ENCODE measurements at places on chromosomes 5 and 9. TPM values are rescaled to one million over a fixed set of nuclear protein-coding genes. Genes with fewer than 3 reads are reported as not detected.

GRCh38 chr5:146426305-146426704 is 20.8 kb upstream of the TCERG1 start:
- DNase-seq, result no peak

GRCh38 chr5:81091199-81091598 is 131.0 kb downstream of the RASGRF2 start:
- no peak for DNase-seq

The SLC45A2 gene
- polyA plus RNA-seq, result 0.28 TPM

The HAVCR1 gene
- polyA plus RNA-seq, result 0.24 TPM

- no peak for DNase-seq
Observed at GRCh38 chr5:88509403-88509802, 240.8 kb upstream of the TMEM161B start.

DNA sequence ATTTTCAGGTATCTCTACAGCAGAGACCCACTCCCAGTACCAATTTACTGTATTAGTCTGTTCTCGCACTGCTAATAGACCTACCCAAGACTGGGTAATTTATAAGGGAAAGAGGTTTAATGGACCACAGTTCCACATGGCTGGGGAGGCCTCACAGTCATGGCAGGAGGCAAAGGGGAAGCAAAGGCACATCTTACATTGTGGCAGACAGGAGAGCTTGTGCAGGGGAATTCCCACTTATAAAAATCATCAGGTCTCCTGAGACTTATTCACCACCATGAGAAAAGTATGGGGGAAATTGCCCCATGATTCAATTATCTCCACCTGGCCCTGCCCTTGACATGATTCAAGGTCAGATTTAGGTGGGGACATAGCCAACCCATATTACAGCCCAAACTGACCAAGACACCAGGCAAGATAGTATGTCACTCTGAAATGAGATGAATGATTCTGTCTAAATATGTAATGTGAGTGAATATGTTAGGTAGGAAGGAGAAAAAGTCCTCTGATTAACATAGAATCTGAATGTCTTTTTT is 182.5 kb upstream of the CDH12 start:
- DNase-seq, result no peak

The DIPK1B gene
- 22.7 TPM for polyA plus RNA-seq

The FOXD4L5 gene
- 0.18 TPM for polyA plus RNA-seq

The CDX1 gene
- 0.66 TPM for polyA plus RNA-seq

The KIAA0825 gene
- polyA plus RNA-seq, result 5.9 TPM

The DDX4 gene
- polyA plus RNA-seq, result not detected

DNA sequence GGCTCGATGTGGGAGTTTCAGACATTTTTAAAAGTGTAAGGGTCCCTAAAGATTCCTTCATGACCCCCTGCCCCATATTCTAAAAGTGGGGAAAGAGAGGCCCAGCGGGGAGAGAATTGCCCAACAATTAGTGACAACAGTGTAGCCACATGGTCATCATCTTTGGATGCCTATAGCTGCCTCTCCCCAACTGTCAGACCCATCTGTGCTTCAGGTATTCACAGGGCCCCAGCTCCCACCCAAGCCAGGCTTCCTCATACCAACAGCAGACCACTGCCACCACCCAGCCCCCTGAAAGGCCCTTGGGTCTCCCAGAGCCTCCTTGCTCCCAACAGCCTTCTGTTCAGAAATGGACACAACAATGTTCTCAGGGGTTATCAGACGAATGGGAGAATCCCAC is 4.1 kb downstream of the BICD2 start:
- no peak for DNase-seq

DNA sequence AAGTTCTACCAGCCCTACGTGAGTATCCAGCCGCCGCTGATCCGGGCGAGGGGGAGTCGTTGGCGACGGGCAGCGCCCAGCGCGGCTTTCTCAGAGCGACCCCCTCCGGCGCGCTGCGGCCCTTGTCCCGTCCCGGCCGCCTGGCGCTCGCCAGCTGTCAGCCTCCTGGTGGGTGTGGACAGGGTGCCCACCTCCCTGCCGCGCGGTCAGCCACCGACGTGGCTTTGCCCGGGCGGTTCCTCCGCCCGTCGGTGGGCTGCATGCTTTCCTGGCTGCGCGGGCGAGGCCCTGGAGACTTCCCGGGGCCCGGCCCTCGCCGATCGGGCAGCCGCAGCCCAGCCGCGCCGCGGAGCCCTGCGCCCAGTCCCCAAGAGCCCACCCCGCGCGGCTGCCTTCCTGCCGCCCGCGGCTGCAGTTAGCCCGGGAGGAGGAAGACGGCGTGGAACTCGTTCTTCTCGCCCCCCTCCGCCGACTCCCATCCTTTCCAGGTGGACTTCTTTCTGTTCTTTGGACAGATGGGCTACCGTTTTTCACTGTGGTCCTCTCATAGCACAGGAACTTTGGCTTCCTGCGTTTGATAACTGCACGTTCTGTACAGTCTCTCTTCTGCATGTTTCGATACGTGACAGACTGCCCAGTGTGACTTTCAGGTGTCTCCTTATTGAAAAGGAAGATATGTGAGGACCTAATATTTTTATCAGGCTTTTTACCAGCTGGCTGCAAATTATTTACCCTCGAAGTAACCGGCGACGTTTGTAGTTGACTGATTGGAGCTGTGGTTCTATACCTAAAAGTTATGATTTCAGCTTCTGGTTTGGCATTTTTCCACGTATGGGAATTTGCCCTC is 577 bp downstream of the AP3S1 start:
- DNase-seq, result peak; percentile 83

DNA sequence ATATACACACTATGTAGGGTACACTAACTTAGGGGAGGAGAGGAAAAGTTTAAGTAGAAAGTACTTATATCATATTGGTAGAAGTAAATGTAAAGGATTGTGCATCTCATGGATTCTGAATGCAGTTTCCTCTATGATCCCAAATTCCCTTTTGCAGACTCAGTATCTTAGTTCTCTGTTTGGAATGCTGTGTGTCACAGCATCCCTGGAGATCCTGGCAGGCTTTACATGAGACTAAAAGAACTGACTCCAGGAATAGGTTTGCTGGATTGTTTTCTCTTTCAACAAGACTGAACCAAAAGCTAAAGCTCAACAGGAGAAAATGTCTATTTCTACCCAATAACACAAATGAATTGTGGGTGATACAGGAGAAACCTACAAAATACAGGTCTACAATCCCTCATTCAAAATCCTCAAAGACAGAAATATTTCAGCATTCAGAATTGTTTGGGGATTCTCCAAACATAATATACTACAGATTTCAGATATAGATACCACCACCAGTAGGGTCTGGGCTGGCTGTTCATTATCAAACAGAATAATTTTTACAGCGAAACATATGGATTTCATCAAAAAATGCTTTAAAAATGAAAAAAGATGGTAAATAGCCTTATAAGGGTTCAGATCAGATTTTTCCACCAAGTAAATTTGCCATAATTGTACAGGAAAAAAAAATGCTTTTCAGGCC is 324.7 kb upstream of the GRAMD2B start:
- no peak for DNase-seq

DNA sequence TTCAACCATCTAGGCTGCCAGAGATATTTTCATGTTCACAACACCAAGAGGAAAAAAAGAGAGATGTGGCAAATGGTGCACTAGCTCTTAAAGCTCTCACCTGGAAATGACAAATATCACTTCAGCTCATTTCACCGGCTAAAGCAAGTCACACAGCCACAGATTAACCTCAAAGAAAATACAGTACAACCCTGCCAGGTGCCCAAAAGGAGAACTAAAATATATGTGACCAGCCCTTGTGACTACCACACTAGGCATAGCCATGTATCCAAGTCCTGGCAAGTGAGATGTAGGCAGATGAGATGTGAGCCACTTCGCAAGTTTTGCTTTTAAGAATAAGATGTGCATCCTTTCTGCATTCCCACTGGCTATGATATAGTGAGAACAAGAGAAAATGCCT is 41.4 kb downstream of the AGTPBP1 start:
- DNase-seq, result no peak

DNA sequence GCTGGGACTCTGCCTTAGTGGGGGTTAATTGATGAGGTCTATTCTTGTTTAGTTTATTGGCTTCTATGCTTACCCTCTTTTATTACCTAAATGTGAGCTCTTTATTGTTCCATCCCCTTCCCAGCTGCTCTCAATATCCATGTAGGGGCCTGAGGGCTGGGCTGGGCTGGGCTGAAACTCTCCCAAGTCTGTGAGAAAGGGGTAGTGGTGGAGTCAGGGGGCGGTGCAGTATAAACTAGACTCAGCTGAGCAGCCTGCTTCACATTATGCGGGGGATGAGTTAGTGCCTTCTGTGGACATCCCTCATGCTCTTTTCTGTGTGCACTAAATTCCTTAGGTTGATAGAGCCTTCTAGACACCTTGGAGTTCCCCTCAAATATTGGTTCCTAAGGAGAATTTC is 451.8 kb upstream of the PTGER4 start:
- no peak for DNase-seq

DNA sequence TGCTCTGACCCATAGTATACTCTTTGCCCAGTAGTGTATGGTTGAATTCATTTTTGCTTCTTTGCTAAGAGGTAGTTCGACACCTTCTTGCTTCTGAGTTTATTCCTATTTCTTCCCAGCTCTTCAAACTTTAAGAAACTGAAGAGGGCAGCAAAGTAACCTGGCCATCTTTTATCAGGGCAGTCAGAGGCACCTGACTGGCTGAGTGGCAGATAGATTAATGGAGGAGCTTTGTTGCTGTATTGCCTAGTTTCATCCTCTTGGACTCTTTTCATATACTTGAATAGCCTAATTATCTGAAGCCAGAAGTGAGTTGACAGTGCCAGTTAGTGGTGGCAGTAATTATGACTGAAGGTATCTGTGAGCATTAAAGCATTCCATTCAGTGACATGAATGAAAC is 82.5 kb downstream of the UHRF2 start:
- no peak for DNase-seq

The CREB3 gene
- polyA plus RNA-seq, result 36.5 TPM

GRCh38 chr5:73419465-73420390 is 28.8 kb downstream of the FOXD1 start:
- DNase-seq, result peak; percentile 59

DNA sequence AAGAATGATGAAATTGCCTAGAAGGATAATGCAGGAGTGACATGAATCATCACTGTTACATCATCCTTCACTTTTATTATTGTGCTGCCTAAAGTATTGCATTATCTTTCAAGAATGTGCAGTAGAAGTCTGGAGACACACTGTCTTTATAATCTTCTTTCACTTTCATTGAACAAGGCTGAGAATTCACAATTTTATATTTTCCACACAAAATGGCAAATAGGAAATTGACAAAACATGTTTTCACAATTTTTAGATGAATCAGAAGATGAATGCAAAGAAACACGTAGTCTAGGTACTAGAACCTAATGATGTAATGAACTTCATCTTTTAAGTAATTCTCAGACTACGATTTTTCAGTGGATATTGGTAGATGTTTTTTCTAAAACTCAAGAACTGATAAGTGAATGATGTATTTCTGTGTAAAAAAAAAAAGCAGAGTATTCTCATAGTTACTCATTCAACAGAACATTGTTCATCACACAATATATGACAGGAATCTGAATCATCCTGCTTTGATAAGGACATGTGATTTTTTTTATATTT is 131.5 kb upstream of the GRHPR start:
- DNase-seq, result no peak

DNA sequence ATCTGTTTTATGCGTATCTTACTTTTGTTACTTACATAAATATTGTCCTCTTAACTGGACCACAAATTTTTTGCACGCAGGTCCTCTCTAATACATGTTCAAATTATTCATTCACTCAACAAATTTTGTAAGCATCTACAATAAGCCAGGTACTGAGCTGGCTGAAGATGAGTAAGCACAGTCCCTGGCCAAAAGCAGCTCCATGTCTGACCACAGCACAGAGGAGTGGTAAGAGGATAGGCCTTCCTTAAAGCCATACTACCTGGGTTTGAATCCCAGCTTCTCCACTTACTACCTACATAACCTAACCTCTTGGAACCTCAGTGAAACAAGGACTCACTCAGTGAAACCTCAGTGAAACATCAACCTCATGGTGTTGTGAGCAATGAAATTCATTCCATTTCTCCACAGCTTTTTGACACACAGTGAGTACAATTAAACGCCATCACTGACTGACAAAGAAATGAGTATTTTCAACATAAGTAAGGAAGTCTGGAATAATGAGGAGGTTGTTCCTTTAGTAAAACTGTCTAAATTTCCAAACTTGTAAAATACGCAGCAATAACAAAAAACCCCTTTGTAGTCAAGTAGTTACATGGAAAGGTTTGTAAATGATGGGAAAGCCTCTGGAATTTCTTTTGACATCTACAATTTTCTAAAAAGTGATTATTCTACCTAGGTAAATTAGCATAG is 15.0 kb downstream of the PTAR1 start:
- no peak for DNase-seq

The DAB2IP gene
- 34.5 TPM for polyA plus RNA-seq
